ENCODE measurements at places on chromosomes 2 and 18.

DNA sequence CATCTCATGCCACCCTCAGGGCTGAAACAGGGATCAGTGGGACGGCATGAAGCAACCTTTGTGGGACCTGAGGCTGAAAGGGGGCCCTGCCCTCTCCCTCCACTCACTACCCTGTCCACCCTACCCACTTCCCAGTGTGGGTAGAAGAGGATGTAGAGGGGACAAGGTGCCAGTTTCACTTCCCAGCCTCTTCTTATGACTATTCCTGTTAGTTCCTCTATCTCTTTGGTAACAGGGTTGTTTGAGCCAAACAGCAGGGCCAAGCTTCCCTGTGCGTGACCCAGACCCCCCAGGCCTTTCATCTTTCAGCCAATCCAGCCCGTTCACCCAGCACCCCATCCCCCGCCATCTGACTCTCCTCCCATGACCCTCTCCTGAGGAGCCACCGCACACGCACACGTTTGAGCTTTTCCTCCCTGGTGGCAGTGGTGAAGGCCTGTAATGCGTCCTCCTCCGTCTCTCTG lies 82.3 kb downstream of the STPG4 start:
- DNase-seq, result no peak

- no peak for DNase-seq
Measured at GRCh38 chr2:31161637-31162036, 23.4 kb upstream of the GALNT14 start.

DNA sequence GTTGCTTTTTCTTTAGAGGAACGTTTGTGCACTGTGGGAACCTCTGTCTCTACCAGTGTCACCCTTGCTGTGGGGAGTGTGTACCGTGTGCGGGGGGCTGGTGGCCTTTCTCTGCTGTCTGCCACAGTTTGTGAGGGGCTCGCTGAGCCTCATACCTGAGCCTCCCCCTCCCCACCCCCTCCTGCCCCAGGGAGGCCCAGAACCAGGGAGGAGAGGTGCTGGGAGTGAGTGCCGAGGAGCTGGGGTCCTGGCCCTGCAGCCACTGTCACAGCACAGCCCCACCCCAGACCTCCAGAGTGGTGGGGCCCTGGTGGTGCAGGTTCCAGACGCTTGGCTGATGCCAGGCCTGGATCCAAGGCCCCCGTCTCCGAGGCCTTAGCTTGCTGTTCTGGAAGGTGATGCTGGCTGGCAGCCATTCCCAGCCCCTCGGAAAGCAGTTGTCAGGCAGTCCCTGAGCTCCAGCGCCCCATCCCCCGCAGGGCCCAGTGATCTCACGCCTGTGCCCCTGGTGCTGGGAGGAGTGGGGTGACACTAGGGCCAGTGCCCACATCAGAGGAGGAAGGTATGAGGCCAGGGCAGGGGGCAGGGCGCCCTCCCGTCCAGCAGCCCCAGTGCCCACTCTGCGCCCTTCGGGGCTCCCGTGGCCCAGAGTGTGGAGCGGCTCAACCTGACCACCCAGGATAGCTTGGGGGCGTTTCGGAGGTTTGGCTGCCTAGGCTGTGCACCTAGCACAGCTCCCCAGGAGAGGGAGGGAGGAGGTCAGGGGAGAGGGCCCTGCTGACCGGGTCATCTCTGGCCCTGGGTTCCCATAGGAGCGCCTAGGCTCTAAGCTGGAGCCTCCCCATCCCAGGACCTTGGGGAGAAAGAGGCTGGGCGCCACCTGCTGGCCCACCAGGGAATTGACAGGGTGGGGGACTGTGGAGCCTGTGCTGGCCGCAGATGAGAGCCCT lies 53.0 kb upstream of the ALPP start:
- DNase-seq, result peak; percentile 80

GRCh38 chr2:43068041-43068533 lies 158.3 kb downstream of the ZFP36L2 start:
- no peak for DNase-seq

DNA sequence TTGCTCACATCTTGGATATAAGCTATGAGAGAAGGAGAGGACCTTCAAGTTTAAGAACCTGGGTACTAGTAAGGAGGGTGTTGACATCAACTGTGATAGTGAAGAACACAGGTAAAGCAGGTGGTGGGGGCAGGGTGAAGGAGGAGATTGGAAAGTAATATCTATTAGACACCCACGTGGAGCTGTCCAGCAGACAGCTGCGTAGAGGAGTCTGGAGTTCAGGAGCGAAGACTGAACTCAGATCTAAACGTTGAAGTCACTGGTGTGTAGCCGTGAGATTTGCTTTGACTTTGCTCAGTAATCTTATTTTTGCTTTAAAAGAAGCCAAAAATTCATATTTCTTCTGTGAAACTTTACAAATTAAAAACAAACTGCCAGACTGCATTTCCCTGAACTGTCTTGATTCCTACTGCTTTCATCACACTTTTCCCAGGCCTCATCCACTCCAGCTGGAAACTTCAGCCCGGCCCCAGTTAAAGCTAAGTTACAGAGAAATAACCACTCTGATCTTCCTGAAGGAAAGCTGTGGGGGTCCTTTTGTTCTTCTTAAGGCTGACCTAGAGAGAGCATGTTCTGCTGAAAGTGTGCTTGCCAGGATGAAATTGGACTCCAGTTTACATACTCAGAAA lies 533.3 kb downstream of the CNTNAP5 start:
- DNase-seq, result no peak

DNA sequence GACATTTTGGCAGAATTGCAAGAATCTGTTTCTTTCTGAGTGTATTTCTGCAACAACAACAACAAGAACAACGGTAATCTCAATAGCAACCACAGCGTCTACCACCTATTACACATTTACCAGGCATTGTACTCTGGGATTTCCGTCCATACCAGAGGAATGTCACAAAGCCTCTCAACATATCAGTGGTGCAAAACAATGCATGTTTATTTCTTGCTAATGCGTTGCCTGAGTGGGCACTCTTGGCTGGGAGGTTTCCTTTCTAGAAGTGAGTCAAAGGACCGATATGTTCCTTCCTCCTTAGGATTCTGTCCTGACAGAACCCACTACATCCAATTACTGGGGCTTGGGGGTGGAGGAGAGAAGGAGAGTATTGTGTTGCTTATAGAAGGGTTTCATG lies 585.6 kb downstream of the TSN start:
- DNase-seq, result no peak

- no peak for DNase-seq
Measured at GRCh38 chr2:12870692-12871091, 154.0 kb downstream of the TRIB2 start.

- DNase-seq, result no peak
Measured at GRCh38 chr2:55550368-55551102, 31.0 kb downstream of the CFAP36 start.

- DNase-seq, result no peak
Measured at GRCh38 chr2:145412155-145412554, 892.2 kb upstream of the ZEB2 start.

GRCh38 chr2:51350100-51350499 lies 318.2 kb upstream of the NRXN1 start:
- no peak for DNase-seq

DNA sequence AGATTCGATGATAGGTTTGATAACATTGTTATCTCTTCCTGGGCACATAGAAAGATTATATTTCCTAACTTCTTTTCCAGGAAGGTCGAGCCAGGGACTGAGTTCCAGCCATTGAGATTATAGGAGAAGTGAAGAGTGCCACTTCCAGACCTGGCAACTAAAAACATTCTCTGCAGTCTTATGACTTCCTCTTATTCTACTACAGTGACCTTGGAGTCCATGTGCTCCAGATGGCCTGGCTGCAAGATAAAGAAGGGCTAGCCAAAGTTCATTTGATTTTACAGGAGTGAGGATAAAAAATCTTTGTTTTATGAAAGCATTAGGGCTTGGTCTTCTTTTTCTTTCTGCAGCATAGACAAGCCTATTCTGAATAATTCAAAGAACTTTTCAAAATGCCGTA lies 363.0 kb downstream of the FSIP2 start:
- no peak for DNase-seq

DNA sequence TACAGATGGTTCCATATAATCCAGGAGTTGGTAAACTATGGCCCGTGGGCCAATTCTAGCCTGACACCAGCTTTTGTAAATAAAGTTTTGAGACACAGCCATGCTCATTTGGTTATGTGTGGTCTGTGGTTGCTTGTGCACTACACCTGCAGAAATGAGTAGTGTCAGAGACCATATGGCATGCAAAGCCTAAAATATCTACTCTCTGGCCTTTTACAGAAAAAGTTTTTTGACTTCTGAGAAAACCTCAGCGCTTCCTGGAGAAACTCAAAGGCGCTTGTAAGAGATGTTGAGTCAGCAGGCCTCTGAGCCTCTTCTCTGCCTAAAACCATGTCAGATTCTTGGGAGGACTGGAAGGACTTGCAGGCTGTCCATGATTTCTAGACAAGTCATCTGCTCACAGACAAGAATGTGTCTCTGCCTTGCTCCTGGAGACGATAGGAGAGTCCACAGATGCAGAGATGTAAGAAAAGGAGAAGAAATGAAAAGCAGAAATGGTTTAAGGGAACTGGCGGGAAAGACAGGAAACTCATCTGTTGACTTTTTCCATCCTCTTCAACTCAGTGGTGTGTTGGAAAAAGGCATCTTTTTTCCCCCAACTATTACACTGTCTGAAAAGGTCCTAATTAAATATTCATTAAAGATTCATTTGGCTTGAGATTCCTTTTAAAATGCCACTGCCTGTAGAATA lies 5.2 kb downstream of the TTC39C start:
- no peak for DNase-seq

DNA sequence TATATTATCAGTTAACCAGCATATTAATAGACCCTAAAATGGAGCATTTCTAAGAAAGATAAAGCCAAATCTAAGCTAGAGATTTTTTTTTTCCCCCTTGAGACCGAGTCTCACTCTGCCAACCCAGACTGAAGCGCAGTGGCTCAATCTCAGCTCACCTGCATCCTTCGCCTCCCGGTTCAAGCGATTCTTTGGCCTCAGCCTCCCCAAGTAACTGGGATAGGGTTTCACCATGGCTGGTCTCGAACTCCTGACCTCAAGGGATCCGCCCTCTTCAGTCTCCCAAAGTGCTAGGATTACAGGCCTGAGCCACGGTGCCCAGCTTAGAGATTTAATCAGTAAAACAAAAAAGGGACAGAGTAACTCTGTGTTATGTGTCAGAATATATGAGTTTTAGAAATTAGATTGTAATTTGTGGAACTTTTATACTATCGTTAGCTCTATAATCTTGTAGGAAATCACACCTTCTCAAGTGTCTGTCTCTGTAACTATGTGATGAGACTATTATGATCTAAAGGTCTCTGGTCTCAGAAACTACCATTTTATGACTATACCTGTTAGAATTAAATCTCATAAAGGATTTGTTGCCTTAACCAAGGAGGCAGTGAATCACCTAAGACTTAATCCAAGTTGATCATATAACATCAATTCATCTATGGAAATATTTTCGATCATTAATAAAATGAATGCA lies 34.0 kb downstream of the YWHAQ start:
- DNase-seq, result no peak

DNA sequence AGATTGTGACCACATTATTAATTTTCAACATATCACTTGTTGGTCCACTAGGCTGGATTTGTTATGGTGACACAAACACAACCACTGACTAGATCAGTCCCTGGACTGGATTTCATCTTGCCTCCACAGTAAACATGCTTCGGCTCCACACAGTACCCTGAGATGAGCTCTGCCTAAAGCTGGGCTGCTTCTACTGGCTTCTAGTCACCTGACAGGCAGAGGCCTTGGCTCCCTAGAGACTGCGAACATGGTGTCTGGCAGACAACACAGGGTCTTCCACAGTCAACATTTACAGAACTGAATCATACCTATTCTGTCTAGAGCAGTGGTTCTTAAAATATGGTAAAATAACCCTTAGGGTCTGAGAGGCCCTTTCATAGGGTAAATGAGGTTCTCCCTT lies 69.2 kb downstream of the RIT2 start:
- no peak for DNase-seq

GRCh38 chr2:118539290-118539689 lies 308.2 kb downstream of the EN1 start:
- DNase-seq, result no peak

- no peak for DNase-seq
Measured at GRCh38 chr2:43328832-43329231, 102.4 kb upstream of the ZFP36L2 start.

DNA sequence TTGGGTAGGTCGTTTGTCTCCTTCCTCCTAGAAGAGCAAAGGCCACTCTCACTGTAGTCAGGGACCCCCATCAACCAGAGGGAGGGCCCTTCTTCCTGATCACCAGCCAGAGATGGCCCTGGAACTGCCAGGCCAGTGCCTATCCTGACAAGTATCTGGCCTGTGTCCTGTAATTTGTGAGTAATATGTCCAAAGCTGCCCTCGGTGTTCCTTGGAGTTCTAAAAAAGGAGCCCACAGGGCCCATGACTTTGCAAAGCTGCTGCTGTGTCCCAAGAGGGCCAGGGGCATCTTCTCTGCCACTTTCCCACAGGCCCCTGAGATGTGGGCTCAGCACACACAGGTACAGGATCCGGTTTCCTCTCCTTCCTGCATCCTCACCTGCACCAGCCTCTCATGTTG lies 212.4 kb downstream of the SEPTIN10 start:
- DNase-seq, result no peak

- no peak for DNase-seq
Measured at GRCh38 chr18:7662866-7663265, 95.8 kb downstream of the PTPRM start.

DNA sequence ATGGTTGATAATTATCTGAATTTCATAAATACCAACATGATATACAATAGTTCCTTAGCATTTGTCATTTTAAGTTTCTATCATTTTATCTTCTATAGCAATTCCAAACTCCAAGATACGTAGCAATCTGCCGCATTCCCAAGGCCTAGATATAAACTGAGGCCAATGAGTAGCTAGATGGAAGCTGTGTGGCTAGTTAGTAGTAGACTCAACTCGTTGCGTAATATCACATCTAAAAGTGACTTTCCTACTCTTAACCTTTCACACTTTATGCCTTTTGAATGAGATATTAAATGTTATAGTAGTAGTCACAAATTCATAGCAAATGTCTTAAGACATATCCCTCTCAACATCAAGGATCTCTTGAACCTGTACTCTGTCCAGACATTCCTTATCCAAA lies 33.6 kb downstream of the WDSUB1 start:
- DNase-seq, result no peak

GRCh38 chr2:6392966-6393365 lies 472.7 kb downstream of the CMPK2 start:
- DNase-seq, result no peak

- no peak for DNase-seq
Measured at GRCh38 chr2:237815637-237816036, 17.1 kb downstream of the RBM44 start.
